CD8-positive, alpha-beta memory T cell (primary cell): ENCODE measurements at places on chromosomes 5 and 9. TPM values are rescaled to one million over a fixed set of nuclear protein-coding genes. Genes with fewer than 3 reads are reported as not detected.

DNA sequence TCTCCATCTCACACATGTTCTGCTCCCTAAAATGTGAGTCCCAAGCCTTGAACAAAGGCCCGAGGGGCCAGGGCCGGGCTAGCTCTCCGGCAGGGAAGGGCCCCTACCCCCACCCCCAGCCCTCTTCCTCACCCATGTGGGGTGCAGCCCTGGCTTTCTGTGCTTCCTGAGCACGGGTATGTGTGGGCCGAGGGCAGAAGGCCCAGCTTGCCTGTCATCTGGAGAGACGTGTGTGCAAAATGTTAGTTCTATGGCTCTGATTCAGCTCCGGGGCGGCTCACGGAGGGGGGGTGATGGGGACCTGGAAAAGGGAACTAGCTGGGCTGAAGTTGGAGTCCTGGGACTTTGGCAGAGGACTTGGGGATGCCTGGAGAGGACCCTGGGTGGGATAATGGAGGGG lies 90.3 kb upstream of the ARAP3 start:
- DNase-seq = no peak
- no peaks in the 10 kb centered on the region for H3K27me3 ChIP-seq
- no peak overlapping the region for H3K27ac ChIP-seq
- H3K36me3 ChIP-seq = no peaks in the 10 kb centered on the region
- no peak overlapping the region for H3K4me3 ChIP-seq
- no peaks in the 10 kb centered on the region for H3K4me1 ChIP-seq

GRCh38 chr5:129601576-129601975 lies 141.5 kb downstream of the ADAMTS19 start:
- H3K27ac ChIP-seq = no peak overlapping the region
- H3K27me3 ChIP-seq = no peaks in the 10 kb centered on the region
- H3K4me3 ChIP-seq = no peak overlapping the region
- no peaks in the 10 kb centered on the region for H3K4me1 ChIP-seq

GRCh38 chr5:73183000-73183399 lies 10.0 kb downstream of the TMEM174 start:
- H3K4me3 ChIP-seq = no peak overlapping the region
- H3K36me3 ChIP-seq = no peaks in the 10 kb centered on the region
- DNase-seq = no peak
- H3K4me1 ChIP-seq = no peaks in the 10 kb centered on the region
- H3K27ac ChIP-seq = no peak overlapping the region
- H3K27me3 ChIP-seq = peaks cover 4% of the 10 kb centered on the region

- no peak overlapping the region for H3K4me3 ChIP-seq
- H3K27ac ChIP-seq = no peak overlapping the region
- DNase-seq = no peak
- H3K27me3 ChIP-seq = no peaks in the 10 kb centered on the region
- no peaks in the 10 kb centered on the region for H3K36me3 ChIP-seq
- H3K4me1 ChIP-seq = no peaks in the 10 kb centered on the region
These were observed 7.5 kb upstream of the GPX3 start for GRCh38 chr5:151012862-151013261.

GRCh38 chr9:95820074-95820473 lies 55.4 kb upstream of the ERCC6L2 start:
- no peaks in the 10 kb centered on the region for H3K36me3 ChIP-seq
- H3K27ac ChIP-seq = no peak overlapping the region
- no peak for DNase-seq
- H3K4me1 ChIP-seq = no peaks in the 10 kb centered on the region
- H3K4me3 ChIP-seq = no peak overlapping the region
- no peaks in the 10 kb centered on the region for H3K27me3 ChIP-seq

DNA sequence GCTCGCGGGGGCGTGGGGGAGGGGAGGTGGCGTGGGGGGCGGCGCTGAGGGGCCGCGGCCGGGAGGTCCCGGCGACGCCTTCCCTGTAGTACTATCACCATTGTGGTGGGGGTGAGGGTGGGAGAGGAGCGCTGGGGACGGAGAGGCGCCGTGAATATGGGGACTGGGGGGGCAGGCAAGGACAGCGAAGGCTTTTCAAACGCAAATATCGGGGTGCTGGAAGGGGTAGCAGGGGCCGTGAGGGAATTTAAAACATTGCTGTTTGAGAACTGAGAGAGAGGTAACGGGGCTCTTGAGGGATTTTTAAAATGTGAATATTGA lies 427 bp downstream of the RBM27 start:
- peak overlapping the region; percentile 83 for H3K4me3 ChIP-seq
- H3K27ac ChIP-seq = peak overlapping the region; percentile 74
- no peaks in the 10 kb centered on the region for H3K36me3 ChIP-seq
- DNase-seq = no peak

GRCh38 chr9:133990366-133991213 lies 1.5 kb downstream of the VAV2 start:
- no peak overlapping the region for H3K4me3 ChIP-seq
- no peaks in the 10 kb centered on the region for H3K27me3 ChIP-seq
- H3K27ac ChIP-seq = no peak overlapping the region
- no peak for DNase-seq

- H3K27me3 ChIP-seq = no peaks in the 10 kb centered on the region
- no peaks in the 10 kb centered on the region for H3K36me3 ChIP-seq
- H3K4me3 ChIP-seq = no peak overlapping the region
These were observed 212.4 kb downstream of the TMEM232 start for GRCh38 chr5:110514030-110514429.

Gene PLPPR1
- total RNA-seq = not detected

Gene GOLGA1
- total RNA-seq = 21.1 TPM

DNA sequence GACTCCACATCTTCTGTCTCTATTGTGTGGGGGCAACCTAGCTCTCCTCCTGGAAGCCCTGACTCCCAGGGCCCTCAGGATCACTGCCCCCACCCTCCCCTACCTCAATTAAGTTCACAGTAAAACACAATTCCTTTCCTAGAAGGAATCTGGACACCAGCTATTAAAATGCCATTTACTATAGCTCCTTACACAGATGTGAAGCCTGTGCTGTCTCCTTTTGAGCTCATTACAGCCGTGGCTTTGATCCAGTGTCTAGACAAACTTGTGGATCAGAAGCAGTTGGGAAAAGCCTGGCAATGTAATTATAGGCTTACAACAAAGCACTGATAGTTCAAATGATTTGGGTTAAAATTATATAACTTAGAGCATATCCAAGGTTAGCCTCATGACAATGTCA lies 107.0 kb upstream of the SMIM23 start:
- H3K27me3 ChIP-seq = no peaks in the 10 kb centered on the region
- H3K4me3 ChIP-seq = no peak overlapping the region
- no peaks in the 10 kb centered on the region for H3K4me1 ChIP-seq
- no peak overlapping the region for H3K27ac ChIP-seq

GRCh38 chr9:8392866-8393265 lies 593.3 kb upstream of the DMAC1 start:
- H3K27ac ChIP-seq = no peak overlapping the region
- no peaks in the 10 kb centered on the region for H3K27me3 ChIP-seq
- H3K36me3 ChIP-seq = no peaks in the 10 kb centered on the region
- H3K4me3 ChIP-seq = no peak overlapping the region

DNA sequence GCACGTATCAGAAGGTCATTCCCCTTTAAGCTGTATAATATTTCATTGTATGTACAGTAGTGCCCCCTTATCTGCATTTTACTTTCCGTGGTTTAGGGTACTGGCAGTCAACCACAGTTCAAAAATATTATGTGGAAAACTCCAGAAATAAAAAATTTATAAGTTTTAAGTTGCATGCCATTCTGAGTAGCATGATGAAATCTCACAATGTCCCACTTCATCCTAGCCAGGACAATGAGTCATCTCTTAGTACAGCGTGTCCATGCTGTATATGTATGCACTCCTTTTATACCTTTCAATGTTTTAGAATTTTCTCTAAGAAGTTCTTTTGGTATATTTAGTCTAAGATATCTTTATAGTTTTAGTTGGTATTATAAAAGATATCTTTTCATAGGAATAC lies 115.0 kb upstream of the HAND1 start:
- no peak overlapping the region for H3K27ac ChIP-seq
- peaks cover 5% of the 10 kb centered on the region for H3K27me3 ChIP-seq
- DNase-seq = no peak
- H3K4me1 ChIP-seq = no peaks in the 10 kb centered on the region
- no peaks in the 10 kb centered on the region for H3K36me3 ChIP-seq

Gene DMRT3
- not detected for total RNA-seq

GRCh38 chr9:133115604-133116345 lies 5.3 kb downstream of the RALGDS start:
- H3K4me1 ChIP-seq = peaks cover 65% of the 10 kb centered on the region
- peak overlapping the region; percentile 43 for H3K27ac ChIP-seq
- H3K36me3 ChIP-seq = no peaks in the 10 kb centered on the region
- H3K27me3 ChIP-seq = no peaks in the 10 kb centered on the region
- H3K4me3 ChIP-seq = no peak overlapping the region

Gene CCDC192
- not detected for total RNA-seq

DNA sequence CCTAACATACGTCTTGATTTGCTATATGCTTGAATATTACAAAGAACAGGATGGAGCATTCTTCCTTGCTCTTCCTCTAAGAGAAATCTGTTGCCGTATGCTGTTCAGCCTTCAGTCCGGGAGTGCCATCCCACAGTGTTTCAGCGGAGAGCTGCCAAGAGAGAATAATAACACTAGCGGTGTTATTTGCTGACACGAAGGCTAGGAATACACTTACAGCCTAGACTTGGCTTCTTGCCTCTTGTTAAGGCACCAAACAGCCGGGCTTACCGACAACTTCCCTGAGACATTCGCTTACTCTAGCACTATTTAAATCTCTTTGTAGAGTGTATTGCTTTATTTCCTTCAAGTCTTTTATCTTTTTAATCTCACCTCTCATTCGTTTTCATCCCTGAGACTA lies 31.4 kb downstream of the KCTD16 start:
- H3K36me3 ChIP-seq = no peaks in the 10 kb centered on the region
- H3K4me3 ChIP-seq = no peak overlapping the region
- DNase-seq = no peak

Gene PAPPA
- total RNA-seq = not detected

- H3K27ac ChIP-seq = no peak overlapping the region
- no peaks in the 10 kb centered on the region for H3K27me3 ChIP-seq
- no peaks in the 10 kb centered on the region for H3K36me3 ChIP-seq
- no peak overlapping the region for H3K4me3 ChIP-seq
- DNase-seq = no peak
- H3K4me1 ChIP-seq = no peaks in the 10 kb centered on the region
These were observed 39.4 kb downstream of the UBE2QL1 start for GRCh38 chr5:6488021-6488420.

GRCh38 chr9:107931071-107931715 lies 441.6 kb upstream of the KLF4 start:
- H3K4me3 ChIP-seq = no peak overlapping the region
- no peaks in the 10 kb centered on the region for H3K4me1 ChIP-seq
- H3K27ac ChIP-seq = no peak overlapping the region
- H3K27me3 ChIP-seq = no peaks in the 10 kb centered on the region
- H3K36me3 ChIP-seq = no peaks in the 10 kb centered on the region
- no peak for DNase-seq

DNA sequence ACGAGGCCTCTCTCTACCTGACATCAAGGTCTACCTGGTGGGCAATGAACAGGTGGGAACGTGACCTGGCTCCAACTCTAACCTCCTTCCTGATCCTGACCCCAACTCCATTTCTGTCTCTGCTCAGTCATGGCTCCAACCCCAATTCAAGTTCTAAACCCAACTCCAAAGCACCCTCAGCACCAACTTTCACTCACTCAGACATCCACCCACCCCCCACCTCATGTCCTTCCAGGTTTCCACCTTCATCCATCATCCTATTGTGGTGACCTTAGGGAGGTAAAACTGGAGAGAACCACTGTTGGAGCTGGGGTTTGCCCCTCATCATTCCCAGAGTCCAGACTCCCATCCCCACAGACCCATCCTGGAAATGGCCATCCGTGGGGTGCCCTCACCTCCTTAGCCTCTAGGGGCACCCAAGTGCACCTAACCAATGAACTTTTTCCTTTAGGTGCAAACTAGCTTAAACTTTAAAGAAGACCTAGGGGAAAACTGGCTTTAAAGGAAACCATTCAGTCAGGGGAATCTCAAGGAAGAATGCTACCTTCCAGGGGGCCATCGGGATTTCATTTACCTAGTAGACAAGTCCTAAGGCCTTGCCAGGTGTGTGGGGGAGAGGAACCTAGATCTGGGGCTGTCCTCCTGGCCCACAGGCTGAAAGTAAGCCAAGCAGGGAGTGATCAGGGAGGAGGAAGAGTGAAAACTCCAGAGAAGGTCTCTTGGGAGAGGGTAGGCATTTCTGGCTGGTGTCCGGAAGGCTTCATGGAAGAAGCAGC lies 11.3 kb downstream of the RGS14 start:
- no peaks in the 10 kb centered on the region for H3K27me3 ChIP-seq
- peaks cover 39% of the 10 kb centered on the region for H3K36me3 ChIP-seq
- peak; percentile 30 for DNase-seq
- no peak overlapping the region for H3K4me3 ChIP-seq

Gene ZNF608
- not detected for total RNA-seq

DNA sequence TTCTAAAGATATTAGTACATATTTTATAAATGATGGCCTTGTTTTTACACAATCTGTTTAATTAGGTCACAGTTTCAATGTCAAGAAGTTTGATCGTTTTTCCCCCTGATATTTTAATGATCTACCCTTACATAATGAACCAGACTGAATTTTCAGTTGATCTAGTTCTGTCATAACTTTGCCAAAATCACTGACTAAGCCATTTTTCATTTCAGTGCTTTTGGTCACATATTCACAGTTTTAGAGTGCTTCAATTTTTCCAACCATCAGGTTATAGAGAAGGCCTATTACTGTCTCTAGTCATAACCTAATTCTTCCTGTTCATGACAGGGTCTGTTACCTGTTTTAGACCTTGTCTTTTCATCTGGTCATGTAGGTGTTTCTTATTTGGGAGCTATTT lies 577.9 kb upstream of the PTPRD start:
- no peak for DNase-seq
- H3K4me1 ChIP-seq = no peaks in the 10 kb centered on the region
- no peaks in the 10 kb centered on the region for H3K27me3 ChIP-seq
